A549 treated with Mapracorat at 1 μM for 4 hours (cell line): ENCODE measurements at places on chromosomes 13 and 19. TPM values are rescaled to one million over a fixed set of nuclear protein-coding genes. Genes with fewer than 3 reads are reported as not detected.

SULT2A1 gene
- total RNA-seq, result not detected in 5 replicates

ATF5 gene
- total RNA-seq, result 39.0 to 57.8 TPM (median 54.8 TPM) in 5 replicates

PABPC3 gene
- 0.14 to 0.25 TPM (median 0.18 TPM) in 5 replicates for total RNA-seq

ZNF571 gene
- 0.61 to 1.6 TPM (median 0.84 TPM) in 5 replicates for total RNA-seq

LSR gene
- total RNA-seq, result 7.5 to 13.2 TPM (median 10.2 TPM) in 5 replicates

ZNF586 gene
- total RNA-seq, result 5.4 to 7.2 TPM (median 6.4 TPM) in 5 replicates
